Cortex of kidney (tissue), 1 donor: ENCODE measurements at places on chromosomes 5 and 9.

DNA sequence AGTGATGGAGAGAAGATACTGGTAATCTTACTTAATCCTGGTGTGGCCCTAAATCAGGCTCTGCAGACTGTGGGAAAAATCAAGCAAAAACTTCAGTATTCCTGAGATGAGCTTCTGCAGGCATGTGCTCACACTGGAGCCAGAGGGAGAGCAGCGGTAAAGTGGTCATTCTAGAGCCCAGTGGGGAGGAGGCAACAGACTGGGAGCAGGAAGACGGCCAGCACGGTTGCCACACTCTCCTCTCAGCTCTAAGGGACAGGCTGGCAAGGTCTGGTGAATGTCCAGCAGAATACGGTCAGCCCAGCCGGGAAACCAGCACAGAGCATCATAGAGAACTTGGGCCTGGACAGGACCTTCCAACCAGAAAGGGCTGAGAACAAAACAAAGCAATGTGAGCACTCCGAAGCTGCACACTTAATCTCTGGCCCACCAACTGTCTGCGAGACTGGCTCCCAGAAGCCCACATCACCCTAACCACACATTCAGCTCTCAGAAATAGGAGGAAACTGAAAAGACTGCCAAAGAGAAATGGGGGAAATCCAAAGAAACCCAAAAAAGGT lies 30.3 kb downstream of the MED27 start:
- DNase-seq = no peak

- DNase-seq = no peak
These were observed 751 bp upstream of the RIC1 start for GRCh38 chr9:5628183-5628529.

GRCh38 chr5:87300744-87301143 lies 33.1 kb downstream of the RASA1 start:
- DNase-seq = no peak

GRCh38 chr5:81838307-81838906 lies 87.5 kb upstream of the SSBP2 start:
- no peak for DNase-seq
